ENCODE measurements at places on chromosomes 3 and 15.

DNA sequence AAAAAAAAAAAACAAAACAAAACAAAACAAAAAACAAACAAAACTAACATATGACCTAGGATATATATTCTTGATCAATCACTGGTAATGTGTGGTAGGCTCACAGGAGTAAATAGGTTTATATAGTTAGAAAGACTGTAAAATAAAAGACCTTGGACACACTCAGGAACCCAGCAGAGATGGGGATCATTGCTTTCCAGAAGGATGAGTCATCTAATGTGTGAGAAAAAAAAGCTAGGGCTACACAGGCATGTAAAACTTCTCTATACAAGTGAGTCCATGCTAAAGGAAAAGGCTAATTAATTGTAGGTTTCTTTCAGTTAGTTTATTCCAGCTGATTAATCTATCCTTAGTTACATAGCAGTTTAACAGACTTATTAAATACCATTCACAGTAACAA, 710.3 kb upstream of the ARPP21 start:
- DNase-seq: no peak

- DNase-seq: no peak
Observed at GRCh38 chr3:196499061-196499460, 4.5 kb downstream of the RNF168 start.

DNA sequence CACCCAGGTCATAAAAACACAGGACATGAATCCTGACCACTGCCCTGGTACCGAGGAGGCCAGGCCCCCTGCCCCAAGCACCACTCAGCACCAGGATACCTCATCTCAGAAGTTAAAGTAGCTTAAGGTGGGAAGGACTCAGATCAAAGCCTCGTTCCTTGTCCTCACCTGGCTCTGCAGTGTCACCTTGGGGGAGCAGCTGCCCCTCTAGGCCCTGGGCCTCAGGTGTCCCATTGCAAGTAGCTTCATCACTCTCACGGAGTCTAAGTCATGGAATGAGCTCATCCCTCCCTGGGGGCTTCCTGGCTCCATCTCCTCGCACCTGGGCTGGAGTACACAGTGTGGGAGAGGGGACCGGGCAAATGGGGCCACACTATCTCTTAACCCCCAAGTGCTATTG, 148.0 kb downstream of the TPRA1 start:
- DNase-seq: no peak

GRCh38 chr15:24729760-24730159, 54.2 kb downstream of the NPAP1 start:
- no peak for DNase-seq

DNA sequence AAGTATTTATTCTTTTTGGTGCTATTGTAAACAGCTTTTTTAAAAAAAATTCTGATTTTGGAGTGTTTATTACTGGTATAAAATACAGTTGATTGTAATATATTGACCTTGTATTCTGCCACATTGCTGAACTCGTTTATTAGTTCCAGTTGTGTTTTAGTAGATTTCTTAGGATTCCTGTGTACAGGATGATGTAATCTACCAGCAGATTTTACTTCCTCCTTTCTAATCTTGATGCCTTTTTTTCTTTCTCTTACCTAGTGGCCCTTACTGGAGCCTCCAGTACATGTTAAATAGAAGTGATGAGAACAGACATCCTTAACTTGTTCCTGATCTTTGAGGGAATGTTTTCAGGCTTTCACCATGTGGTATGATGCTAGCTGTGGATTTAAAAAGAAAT, 70.4 kb upstream of the KY start:
- DNase-seq: no peak

- DNase-seq: no peak
Observed at GRCh38 chr3:178804606-178805005, 267.0 kb downstream of the ZMAT3 start.

GRCh38 chr3:141804778-141805639, 41.8 kb downstream of the GRK7 start:
- DNase-seq: no peak

GRCh38 chr3:132083583-132084279, 48.9 kb upstream of the CPNE4 start:
- DNase-seq: no peak

GRCh38 chr15:44092221-44092620, 102.8 kb downstream of the FRMD5 start:
- DNase-seq: no peak

GRCh38 chr15:64948916-64949315, 37.2 kb downstream of the ANKDD1A start:
- no peak for DNase-seq

DNA sequence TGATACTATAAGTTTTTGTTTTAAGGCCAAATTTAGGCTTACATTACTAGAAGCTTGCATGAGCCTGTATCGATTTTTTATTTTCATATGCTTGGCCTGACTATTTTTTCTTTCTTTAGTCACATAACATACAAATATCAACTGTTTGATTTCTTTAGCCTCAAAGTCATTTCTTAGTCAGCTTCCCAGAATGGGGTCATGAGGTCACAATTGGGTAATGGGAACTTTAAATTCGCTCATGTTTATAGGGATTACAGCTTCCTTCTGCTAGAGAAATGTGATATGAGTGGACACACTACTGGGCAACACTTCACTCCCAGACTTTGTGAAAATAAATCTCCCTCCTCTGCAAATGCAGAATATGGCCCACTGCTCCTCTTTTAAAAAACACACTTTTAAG, 9.1 kb upstream of the TIPARP start:
- DNase-seq: no peak

GRCh38 chr3:142987080-142987700, 14.2 kb upstream of the U2SURP start:
- no peak for DNase-seq

DNA sequence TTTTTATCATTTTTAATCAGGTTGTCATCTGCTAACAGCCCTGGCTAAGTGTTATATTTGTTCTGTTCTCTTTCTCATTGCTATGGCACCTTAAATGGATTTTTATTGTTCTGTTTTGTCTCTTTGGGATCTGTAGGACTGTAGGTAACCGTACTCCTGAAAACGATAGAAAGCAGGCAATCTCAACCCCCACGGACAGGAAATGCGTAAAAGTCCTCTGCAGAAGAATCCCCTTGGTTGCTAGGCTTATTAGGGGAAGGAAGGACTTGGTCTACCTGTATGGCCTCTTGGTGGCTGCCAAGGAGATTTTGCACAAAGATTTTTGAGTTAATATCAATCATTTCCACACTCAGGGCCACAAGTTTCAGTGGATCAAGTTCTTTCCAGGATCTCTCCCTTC, 571.9 kb upstream of the ZNF385D start:
- no peak for DNase-seq

GRCh38 chr3:158165730-158166129, 55.8 kb downstream of the RSRC1 start:
- no peak for DNase-seq

GRCh38 chr3:143576568-143577270, 271.5 kb downstream of the SLC9A9 start:
- no peak for DNase-seq

- DNase-seq: no peak
Observed at GRCh38 chr3:64082411-64082810, 59.1 kb upstream of the PSMD6 start.

- DNase-seq: no peak
Observed at GRCh38 chr3:192169332-192169915, 557.9 kb downstream of the FGF12 start.

DNA sequence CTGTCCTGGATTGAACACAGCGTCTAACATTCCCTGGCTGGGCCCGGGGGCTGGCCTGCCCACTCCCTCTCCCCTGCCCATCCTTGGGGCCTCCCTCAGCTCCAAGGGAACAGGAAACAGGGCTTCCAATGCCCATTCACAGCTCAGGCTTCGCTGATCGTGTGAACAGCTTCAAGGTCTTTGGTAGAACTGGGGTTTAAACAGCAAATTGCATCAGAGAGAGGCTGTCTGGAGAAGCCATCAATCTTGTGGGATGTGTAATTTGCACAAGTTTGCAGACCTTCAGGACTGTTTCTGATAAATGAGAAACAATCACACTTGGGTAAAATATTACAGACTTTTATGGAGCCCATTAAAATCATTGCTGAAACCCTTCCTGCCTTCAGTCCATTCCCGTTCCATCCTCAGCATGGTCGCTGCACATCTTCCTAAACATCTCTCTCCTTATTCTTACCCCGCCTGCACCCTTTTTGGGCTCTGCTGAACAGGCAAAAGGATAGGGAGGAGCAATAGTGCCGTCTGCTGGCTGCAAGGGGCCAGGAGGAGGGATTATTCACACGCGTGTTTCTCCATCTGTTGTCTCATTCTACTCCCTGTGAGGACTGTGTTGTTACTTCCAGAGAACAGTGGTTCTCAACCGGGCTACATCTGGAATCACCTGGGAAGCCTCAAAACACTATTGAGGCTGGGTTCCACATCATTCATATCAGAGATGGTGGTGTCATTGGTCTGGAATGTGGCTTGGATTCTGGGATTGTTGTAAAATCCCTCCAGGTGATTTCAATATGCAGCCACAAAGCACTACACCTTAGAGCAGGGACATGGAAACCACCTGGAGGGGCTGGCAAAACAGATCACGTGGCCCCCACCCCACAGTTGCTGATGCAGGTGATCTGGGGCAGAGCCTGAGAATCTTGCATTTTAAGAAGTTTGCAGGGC, 116.3 kb downstream of the CLSTN2 start:
- DNase-seq: no peak

GRCh38 chr15:69854001-69854400, 243.7 kb downstream of the TLE3 start:
- DNase-seq: no peak

DNA sequence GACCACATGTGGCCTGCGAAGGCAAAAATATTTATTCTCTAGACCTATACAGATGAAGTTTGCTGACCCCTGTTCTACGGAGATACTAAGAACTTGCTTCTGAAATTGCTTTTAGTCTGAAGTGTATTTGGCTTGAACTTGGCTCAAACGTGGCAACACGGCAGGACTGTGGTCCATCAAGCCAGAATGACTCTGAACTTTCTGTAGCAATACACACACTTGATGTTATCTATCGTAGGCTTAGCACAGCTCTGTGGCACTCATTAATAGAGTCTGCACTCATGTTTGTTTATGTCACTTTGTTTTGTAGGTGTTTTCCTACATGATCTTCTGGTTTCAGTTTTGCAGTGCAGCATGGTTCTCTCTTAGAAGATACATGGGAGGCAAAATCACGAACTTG, 298.1 kb downstream of the ADAMTS17 start:
- no peak for DNase-seq

DNA sequence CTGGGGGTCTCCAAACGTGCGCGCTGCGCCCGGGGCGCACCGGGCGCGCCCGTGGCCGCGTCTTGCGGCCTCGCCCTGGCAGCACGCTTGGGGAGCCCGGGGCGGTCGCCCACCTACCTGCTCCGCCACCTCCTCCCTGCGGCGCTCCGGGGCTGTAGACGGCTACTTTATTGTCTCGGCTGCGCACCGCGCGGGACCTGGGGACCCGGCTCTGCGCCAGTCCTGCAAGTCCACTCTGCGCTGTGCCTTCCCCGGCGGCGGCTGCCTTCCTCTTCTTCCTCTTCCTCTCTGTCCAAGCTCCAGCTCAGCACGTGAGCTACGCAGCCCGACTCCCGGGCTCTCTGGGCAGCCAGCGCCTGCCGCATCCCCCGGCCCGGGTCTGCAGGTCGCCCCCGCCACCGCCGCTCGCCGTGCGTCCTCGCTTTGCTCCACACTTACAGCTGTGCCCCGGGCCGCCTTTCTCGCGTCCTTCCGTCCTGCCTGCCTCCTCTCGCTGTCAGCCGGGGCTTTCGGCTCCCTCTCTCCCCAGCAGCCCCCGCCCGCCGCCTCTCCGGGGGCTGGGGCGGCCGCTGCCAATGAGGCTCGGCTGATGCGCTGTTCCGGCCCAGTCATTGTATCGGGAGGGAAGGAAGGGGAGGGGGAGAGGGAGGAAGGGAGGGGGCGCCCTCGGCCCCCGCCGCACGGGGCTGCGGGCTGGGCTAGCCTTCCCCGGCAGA, 156.4 kb upstream of the FRMD4B start:
- DNase-seq: peak; percentile 85

GRCh38 chr3:122915300-122916055, 112.1 kb downstream of the SEMA5B start:
- no peak for DNase-seq

DNA sequence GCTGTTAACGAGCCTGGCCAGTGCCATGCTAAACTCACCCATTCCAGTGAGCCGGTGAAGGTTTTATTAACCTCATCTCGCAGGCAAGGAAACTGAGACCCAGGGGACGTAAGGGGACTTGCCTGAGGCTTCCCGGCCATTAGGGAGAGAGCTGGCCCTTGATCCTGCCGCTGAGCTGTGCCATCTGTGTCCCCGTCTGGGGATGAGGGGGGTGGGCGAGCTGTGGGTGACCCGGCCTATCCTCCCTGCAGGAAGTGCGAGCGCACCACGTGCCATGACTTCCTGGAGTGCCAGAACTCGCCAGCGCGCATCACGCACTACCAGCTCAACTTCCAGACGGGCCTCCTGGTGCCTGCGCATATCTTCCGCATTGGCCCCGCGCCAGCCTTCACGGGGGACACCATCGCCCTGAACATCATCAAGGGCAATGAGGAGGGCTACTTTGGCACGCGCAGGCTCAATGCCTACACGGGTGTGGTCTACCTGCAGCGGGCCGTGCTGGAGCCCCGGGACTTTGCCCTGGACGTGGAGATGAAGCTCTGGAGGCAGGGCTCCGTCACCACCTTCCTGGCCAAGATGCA, 88.5 kb downstream of the FBLN2 start:
- no peak for DNase-seq

DNA sequence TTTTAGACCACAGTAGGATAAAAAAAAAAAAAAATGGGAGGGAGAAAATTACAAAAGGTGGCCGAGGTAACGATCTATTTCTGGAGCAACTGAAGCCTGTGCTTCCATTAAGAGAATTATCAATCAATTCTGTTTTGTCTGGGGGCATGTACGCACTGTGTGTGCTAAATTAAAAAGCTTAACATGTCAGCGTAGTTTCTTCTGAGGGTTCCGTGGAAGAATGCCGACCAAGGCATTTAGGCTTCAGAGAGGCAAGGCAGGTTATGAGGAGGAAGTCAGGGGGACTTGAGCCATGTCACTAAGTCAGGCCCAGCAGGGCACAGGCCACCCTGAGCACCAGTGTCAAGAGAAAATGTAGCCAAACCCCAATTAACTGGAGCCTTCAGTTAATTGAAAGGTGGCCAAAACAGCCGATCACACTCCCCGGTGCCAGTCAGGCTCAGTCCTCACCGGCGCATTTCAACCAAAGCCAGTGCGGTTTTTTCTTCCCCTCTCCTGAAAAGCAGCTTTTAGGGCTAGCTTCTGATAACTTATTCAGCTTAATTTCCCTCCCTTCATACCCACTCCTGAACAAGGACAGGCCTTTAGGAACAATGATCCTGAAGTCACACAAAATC, 113.9 kb downstream of the MEGF11 start:
- no peak for DNase-seq

DNA sequence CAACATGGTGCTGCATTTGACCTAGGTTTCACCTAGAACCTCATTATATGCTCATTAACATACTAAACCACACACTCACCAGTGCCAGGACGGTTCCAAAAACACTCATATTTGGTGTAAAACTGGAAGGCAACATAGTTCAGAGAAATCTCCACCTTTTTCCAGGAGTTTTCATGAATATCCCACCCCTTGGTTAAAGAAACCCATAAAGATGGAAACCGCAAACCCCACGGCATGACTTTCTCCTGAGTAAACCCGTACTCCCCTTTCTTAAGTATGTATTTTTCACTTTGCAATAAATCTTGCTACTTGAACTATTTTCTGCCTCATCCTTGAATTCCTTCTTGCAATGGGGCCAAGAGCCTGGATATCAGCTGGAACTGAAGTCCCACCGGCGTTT, 379.3 kb downstream of the MAGI1 start:
- DNase-seq: no peak

All from caudate nucleus (tissue), 63 donors.